ENCODE measurements at places on chromosomes 16 and 17. TPM values are rescaled to one million over a fixed set of nuclear protein-coding genes. Genes with fewer than 3 reads are reported as not detected.

The RAB37 gene
- total RNA-seq: 2.8 TPM

The FOXL1 gene
- total RNA-seq: 0.32 TPM

The NLRC3 gene
- total RNA-seq: 1.1 TPM

The HSD17B2 gene
- total RNA-seq: not detected

The C1QL1 gene
- total RNA-seq: 15.2 TPM

The PLD6 gene
- 11.5 TPM for total RNA-seq

The CCL17 gene
- total RNA-seq: not detected

The TAC4 gene
- not detected for total RNA-seq

The C17orf113 gene
- total RNA-seq: 0.52 TPM

The IGF2BP1 gene
- total RNA-seq: not detected

The RNF222 gene
- not detected for total RNA-seq

The PRRT2 gene
- 3.1 TPM for total RNA-seq

The CA5A gene
- not detected for total RNA-seq

The CNTNAP1 gene
- total RNA-seq: 7.0 TPM

The CNGB1 gene
- not detected for total RNA-seq

The EPOP gene
- 0.57 TPM for total RNA-seq

The ROGDI gene
- 134 TPM for total RNA-seq

The MYO1D gene
- 6.4 TPM for total RNA-seq

The ALOX12 gene
- total RNA-seq: not detected

The WRAP53 gene
- 5.3 TPM for total RNA-seq

The P2RX5 gene
- total RNA-seq: 16.4 TPM

The PRR29 gene
- total RNA-seq: 0.20 TPM

The CLUH gene
- 205 TPM for total RNA-seq

The TMC7 gene
- 1.1 TPM for total RNA-seq

The PRSS33 gene
- total RNA-seq: not detected

The VPS4A gene
- 30.3 TPM for total RNA-seq

The TEKT5 gene
- total RNA-seq: not detected

The IKZF3 gene
- 0.42 TPM for total RNA-seq

The UTS2R gene
- 2.1 TPM for total RNA-seq

The KRT222 gene
- not detected for total RNA-seq

The DNAH9 gene
- total RNA-seq: 0.22 TPM

The PRKCB gene
- 2.5 TPM for total RNA-seq

The SLC52A1 gene
- total RNA-seq: not detected

The TMEM170A gene
- 8.6 TPM for total RNA-seq

The C1QTNF1 gene
- total RNA-seq: 247 TPM

The CD300LF gene
- not detected for total RNA-seq

The CCL1 gene
- total RNA-seq: not detected

The FAM20A gene
- total RNA-seq: 7.6 TPM

The ZNF385C gene
- total RNA-seq: 0.20 TPM

The TBC1D28 gene
- total RNA-seq: not detected

The KPNA2 gene
- total RNA-seq: 21.3 TPM

The IRF8 gene
- 3.5 TPM for total RNA-seq

The CD300LB gene
- 0.25 TPM for total RNA-seq

The DNASE1L2 gene
- total RNA-seq: 0.47 TPM

The MYH3 gene
- 0.87 TPM for total RNA-seq

The INCA1 gene
- 3.2 TPM for total RNA-seq

The GPR139 gene
- not detected for total RNA-seq

Data from left ventricle myocardium superior (tissue), 1 donor.